Cerebellum (tissue), 4 donors: ENCODE measurements at places on chromosomes 3 and 15. TPM values are rescaled to one million over a fixed set of nuclear protein-coding genes. Genes with fewer than 3 reads are reported as not detected.

GRK7 gene
- 0.09 TPM for total RNA-seq

SERPINI2 gene
- total RNA-seq = 10.1 TPM

ATP13A4 gene
- 7.3 TPM for total RNA-seq

MEGF11 gene
- total RNA-seq = 14.0 TPM

MAPKAPK3 gene
- 12.2 TPM for total RNA-seq

MUC4 gene
- 0.27 TPM for total RNA-seq

SPINK8 gene
- total RNA-seq = not detected

CORO2B gene
- total RNA-seq = 30.2 TPM

PRTG gene
- 28.8 TPM for total RNA-seq

NUTM1 gene
- total RNA-seq = not detected

P2RY12 gene
- total RNA-seq = 20.6 TPM

CAMKV gene
- total RNA-seq = 25.9 TPM

GAP43 gene
- 125 TPM for total RNA-seq

PCBP4 gene
- 55.5 TPM for total RNA-seq

ATP13A5 gene
- total RNA-seq = 0.27 TPM

P2RY1 gene
- 32.8 TPM for total RNA-seq

MAGEL2 gene
- 3.4 TPM for total RNA-seq

GOLGA8M gene
- 0.82 TPM for total RNA-seq

EHHADH gene
- 1.5 TPM for total RNA-seq

SLC6A1 gene
- 167 TPM for total RNA-seq

EBLN2 gene
- total RNA-seq = 14.4 TPM
